Epithelial cell of proximal tubule (primary cell): ENCODE measurements at places on chromosomes 4 and X. TPM values are rescaled to one million over a fixed set of nuclear protein-coding genes. Genes with fewer than 3 reads are reported as not detected.

The DACH2 gene
- total RNA-seq = not detected in 2 replicates

The SPON2 gene
- total RNA-seq = 1.4 and 18.1 TPM in 2 replicates

The HMX1 gene
- not detected in 2 replicates for total RNA-seq

The HCFC1 gene
- total RNA-seq = 59.7 and 61.9 TPM in 2 replicates

The PDE6B gene
- 4.1 and 5.7 TPM in 2 replicates for total RNA-seq

The KLHL13 gene
- total RNA-seq = 41.7 and 68.8 TPM in 2 replicates

The ENPEP gene
- 0.36 and 6.0 TPM in 2 replicates for total RNA-seq

The RASL11B gene
- 2.6 and 3.6 TPM in 2 replicates for total RNA-seq

The SPANXC gene
- total RNA-seq = not detected in 2 replicates

The COX7B gene
- total RNA-seq = 285 and 410 TPM in 2 replicates

The PWWP3B gene
- 0.06 and 0.36 TPM in 2 replicates for total RNA-seq

The NEK1 gene
- total RNA-seq = 5.9 and 8.0 TPM in 2 replicates

The MND1 gene
- total RNA-seq = 15.2 and 30.0 TPM in 2 replicates

The CRMP1 gene
- total RNA-seq = 0.22 and 1.8 TPM in 2 replicates

The ZDHHC15 gene
- total RNA-seq = 0.29 and 1.1 TPM in 2 replicates

The CD38 gene
- total RNA-seq = not detected in 2 replicates

The TSPAN7 gene
- 0.29 and 1.9 TPM in 2 replicates for total RNA-seq

The GYPE gene
- 0.07 and 0.35 TPM in 2 replicates for total RNA-seq

The GABRB1 gene
- 0.14 and 0.29 TPM in 2 replicates for total RNA-seq
